ENCODE measurements at places on chromosomes 11 and 22. TPM values are rescaled to one million over a fixed set of nuclear protein-coding genes. Genes with fewer than 3 reads are reported as not detected.
A peak's percentile ranks its signal among the peaks of the same experiment; 100 is the strongest.

Gene SLC22A12
- not detected for total RNA-seq

Gene TRPC6
- 3.7 TPM for total RNA-seq

Gene DDX6
- 124 TPM for total RNA-seq

Gene RASGRP2
- 24.0 TPM for total RNA-seq

- DNase-seq: no peak
These were observed 2.1 kb upstream of the RAG2 start for GRCh38 chr11:36600180-36600579.

DNA sequence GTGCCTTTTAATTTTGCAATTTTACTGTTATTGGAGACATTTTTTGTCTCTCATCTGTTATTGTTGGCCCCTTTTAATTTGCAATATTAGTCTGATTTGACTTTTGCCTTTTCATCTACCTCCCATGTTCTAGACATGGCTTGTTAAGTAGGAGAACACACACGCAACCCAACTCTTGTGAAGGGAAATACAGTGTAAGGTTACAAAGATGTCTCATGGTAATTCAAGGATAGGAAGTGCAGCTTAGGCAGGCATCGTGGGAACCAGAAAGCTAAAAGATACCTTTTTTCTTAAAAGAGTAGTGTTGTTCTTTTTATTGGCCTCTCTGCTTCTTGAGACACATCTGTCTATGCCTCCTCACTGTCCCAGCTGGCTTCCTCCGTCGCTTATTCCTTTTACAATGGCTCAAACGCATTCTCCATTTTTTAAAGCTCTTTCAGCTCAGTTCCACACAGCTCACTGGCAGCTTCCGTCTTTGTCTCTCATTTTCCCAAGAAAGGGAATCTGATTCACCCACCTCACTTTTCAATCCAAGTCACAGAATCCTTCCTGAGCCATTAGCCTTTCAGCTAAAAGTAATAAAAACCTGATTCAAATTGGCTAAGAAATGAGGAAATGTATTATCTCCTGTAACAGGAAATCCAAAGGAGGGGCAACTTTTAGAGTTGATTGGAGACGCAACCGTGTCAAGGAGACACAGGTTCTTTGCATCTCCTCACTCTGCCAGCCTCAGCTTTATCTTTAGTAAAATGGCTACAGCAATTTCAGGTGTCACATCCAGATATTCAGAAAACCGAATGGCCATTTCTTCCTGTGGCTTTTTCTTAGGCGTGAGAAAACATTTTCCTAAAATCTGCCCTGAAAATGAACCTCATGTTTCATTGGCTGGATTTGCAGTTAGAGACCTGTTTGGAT, 57.2 kb downstream of the SIK2 start:
- DNase-seq: no peak

DNA sequence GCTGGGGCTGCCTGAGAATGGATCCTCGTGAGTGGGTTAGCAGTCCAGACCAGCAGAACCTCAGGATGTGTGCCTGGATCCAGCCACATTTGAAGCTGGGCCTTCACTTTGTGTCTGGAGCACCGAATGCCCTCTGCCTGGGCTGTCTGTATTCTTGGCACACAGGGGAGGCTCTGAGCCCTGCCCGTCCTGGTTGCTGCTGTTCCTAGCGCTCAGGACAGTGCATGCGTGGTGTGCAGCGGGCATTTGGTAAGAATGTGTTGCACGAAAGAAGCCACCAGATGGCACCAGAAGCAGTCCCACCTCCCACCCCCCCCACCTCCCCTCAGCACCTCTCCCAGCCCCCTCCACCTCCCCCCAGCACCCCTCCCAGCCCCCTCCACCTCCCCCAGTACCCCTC, 4.1 kb upstream of the MAPK11 start:
- peak; percentile 78 for DNase-seq

Measured in testis (tissue), 5 donors.